ENCODE measurements at places on chromosomes 6 and 20.

DNA sequence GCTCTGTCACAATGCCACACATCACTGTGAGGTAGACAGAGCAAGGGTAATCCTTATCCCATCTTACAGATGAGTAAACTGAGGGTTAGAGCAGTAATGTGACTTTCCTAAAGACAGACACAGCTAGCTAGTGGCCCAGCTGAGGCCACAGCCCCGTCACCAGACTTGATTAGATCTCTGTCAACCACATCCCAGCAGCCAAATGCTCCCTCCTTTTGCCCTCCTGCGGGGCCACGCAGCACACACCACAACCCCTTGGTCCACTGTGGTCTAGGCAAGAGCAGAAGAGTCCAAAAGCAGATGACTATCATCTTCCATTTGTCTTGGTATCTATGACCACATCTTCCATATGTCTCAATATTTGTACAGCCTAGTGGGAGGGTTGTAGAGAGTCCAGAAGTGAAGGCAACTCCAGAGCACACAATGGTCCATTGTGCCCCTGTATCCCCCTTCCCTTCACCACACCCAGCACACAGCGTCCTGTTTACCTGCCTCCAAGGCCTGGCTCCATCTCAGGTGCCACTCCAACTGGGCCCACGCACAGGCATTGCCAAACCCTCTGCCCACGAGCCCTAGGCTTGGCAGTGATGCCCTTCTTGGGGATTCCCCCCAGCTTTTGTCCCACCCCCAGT, 47.1 kb upstream of the FOXP4 start:
- DNase-seq = no peak

GRCh38 chr6:149094934-149095351, 222.6 kb upstream of the TAB2 start:
- DNase-seq = no peak

DNA sequence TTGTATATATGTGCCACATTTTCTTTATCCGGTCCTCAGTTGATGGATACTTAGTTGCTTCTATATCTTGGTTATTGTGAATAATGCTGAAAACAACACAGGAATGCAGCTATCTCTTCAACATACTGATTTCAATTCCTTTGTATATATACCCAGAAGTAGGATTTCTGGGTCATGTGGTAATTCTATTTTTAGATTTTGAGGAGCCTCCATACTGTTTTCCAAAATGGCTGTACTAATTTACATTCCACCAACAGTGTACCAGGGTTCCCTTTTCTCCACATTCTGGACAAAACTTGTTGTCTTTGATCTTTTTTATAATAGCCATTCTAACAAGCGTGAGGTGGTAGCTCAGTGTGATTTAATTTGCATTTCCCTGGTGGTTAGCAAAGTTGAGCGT, 1.6 kb downstream of the SIRT5 start:
- DNase-seq = no peak

- DNase-seq = no peak
Measured at GRCh38 chr6:41470331-41471063, 75.7 kb upstream of the FOXP4 start.

DNA sequence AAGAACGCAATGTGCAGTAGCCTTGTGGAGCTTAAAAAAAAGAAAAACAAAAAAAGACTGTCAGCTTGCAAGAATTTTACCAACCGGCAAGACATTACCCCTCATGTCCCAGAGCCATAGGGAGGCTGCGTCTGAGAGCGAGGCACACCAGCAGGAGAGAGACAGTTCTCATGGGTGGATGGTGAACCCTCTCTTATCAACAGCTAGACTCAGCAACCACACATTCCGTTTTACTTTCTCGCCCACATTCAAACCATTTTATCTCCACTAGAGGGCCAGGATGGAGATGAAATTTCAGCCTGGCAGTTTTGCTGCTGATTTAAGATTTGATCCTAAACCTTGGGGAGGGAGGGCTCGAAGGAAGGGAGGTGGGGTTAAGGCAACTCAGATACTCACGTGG, 247.0 kb downstream of the ATXN1 start:
- DNase-seq = no peak

- no peak for DNase-seq
Measured at GRCh38 chr20:19978511-19979210, 38.5 kb upstream of the NAA20 start.

GRCh38 chr20:48837014-48837413, 9.2 kb upstream of the PREX1 start:
- no peak for DNase-seq

GRCh38 chr20:37992802-37993409, 40.4 kb downstream of the TTI1 start:
- DNase-seq = no peak

DNA sequence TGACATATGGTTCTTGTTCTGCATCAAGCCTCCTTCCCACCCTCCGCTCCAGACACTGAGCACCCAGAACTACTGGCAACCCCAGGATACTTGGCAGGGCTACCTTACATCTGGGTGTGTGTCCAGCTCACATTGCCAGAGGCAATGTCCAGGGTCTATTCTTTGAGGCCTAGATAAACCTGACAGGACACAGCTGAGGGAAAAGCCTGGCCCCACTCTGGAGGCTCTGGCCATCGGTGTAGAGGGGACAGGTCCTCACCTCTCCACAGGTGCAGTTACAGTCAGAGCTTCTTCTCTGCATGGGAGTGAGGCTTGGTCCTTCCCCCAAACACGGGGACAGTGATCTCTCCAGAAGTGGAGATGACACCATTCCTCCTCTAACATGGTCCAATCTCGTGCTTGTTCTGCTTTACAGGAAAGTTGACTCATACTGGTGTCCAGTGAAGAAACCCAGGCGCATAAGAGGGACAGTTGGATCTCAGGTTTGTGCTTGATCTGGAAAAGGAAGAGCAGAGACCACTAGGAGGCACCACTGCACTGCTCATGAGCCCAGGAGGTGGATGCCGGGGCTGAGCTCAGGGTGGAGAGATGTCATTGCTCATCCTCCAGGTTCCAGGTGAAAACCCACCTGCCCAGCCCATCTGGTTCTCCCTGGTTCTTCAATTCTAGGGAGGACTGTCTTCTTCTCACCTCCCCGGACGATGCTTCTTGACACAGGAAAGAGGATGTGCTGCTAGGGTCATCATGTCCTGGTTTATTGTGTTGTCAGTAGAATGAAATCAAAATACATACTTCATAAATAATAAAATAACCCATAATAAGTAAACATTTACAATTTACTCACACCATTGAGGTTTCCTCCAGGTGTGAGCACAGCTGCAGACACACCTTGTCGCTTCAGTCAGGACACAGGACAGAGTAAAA, 14.7 kb downstream of the HLA-F start:
- peak; percentile 64 for DNase-seq

DNA sequence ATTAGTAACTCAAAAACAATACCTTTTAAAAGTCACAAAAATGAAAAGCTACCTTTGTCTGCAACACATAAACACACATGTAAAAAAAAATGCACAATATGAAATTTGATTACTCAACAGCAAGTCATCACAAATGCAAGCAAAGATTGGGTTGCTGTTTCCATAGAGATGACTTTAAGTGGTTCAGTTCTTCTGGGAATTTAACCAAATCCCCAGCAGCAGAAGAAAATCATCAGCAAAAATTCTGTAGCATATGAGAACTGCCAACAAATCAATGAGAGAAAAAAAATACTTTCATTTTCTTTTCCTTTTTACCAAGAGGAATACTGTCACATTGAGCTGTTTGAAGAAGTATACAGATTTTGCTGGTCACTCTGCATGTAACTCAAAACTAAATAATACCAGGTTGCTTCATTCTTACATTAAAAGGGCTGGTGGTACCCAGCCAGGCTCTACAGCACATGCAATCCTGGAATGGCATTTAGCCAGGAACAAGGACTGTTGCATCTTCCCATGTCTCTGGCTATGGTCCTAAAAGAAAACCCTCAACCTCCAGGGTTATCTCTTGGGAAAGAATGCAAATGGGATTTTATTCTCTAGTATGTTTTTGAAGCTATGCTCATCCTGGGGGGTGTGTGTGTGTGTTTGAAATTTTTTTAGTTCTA, 158.3 kb downstream of the OPRM1 start:
- DNase-seq = no peak

DNA sequence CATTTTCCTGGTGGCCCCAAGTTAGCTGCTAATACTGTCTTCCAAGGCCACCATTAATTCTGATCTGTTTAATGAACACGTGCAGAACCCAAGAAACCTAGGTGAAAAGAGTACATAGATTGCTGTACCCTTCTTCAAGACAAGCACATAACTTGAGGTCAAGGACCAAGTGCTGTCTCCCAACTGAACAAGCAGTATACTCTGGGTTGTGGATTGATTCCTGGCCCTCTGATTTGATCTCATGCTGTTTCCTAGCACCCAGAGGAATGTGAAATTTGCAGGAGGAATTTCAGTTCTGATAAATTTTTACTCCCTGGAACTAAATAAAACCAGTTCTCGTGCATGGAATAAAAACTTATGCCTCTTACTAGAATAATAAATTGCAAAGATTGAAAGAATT, 75.6 kb downstream of the MTFR2 start:
- no peak for DNase-seq

DNA sequence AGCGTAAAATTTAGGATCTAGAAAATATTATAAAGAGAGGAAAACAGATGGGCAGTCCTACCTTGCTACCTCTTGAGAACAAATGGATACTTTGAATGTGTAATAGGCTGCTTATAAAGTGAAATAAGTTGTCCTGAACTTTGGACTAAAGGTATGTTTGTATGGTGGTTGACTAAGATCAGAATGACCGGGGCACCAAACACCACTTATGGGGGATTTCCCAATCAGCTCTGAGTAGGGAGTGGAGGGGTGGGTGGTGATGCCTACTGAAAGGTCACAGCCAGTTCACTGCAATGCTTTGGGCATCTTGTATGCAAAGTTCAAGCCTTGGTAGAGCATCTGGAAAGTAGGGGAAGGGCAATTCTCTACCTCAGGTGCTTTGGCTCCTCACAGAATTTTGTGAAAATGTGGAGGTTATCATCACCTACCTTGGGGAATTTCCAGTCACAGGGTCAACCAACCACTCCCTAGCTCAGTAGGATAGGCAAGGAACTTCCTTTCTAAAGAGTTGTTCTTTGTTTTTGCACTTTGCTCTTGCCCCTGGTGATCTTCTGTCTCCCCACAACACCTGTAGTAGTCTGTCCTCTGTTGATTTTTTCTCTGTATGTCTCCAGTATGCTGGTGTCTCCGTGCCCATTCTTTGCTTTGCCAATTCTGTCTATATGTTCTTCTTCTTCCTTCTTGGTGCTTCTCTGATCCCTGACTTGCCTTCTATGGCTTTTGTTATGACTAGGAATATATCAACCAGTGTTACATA, at the start of gene TRIM31:
Gene TRIM31, minus strand, starts transcription at position 88 of the 757 bp plus-strand sequence. CDS start 285 bp downstream, outside the sequence.
- no peak for DNase-seq

DNA sequence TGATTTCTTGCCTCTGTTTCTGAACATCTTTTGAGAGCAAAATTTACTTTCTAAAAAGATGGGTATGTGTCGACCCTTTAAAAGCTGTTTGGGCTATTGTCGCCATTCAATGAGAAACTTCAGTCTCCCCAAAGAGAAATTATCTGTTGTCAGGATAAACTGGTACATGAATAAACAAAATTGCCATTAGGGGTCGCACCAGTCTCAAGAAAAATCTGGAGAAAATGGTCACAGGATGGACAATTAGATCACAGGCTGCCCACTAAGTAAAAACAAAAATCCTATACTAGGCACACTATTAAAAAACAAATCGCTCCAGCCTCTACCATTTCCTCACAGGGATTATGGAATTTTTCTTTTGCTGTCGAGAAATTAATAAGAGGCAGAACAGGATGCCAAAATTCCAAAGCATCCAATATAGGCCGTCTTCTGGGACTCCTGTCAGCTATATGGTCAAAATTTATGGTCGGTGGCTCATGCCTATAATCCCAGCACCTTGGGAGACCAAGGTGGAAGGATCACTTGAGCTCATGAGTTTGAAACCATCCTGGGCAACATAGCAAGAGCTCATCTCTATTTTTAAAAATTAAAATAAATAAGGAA, 5.5 kb upstream of the HLA-E start:
- no peak for DNase-seq

- peak; percentile 8 for DNase-seq
Measured at GRCh38 chr6:168137024-168137423, 58.0 kb upstream of the FRMD1 start.

GRCh38 chr20:44442298-44443070, 33.2 kb upstream of the TTPAL start:
- DNase-seq = no peak

GRCh38 chr6:170438861-170439260, 114.2 kb downstream of the PSMB1 start:
- no peak for DNase-seq

DNA sequence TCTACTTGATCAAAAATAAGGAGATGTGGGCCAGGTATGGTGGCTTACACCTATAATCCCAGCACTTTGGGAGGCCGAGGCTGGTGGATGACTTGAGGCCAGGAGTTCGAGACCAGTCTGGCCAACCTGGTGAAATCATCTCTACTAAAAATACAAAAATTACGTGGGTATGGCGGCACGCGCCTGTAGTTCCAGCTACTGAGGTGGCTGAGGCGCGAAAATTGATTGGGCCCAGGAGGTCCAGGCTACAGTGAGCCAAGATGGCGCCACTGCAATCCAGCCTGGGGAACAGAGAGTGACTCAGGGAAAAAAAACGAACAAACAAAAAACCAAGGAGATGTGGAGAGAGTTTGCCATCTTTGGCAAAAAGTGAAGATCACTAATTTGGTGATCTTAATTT, 65.3 kb downstream of the BMP2 start:
- DNase-seq = no peak

DNA sequence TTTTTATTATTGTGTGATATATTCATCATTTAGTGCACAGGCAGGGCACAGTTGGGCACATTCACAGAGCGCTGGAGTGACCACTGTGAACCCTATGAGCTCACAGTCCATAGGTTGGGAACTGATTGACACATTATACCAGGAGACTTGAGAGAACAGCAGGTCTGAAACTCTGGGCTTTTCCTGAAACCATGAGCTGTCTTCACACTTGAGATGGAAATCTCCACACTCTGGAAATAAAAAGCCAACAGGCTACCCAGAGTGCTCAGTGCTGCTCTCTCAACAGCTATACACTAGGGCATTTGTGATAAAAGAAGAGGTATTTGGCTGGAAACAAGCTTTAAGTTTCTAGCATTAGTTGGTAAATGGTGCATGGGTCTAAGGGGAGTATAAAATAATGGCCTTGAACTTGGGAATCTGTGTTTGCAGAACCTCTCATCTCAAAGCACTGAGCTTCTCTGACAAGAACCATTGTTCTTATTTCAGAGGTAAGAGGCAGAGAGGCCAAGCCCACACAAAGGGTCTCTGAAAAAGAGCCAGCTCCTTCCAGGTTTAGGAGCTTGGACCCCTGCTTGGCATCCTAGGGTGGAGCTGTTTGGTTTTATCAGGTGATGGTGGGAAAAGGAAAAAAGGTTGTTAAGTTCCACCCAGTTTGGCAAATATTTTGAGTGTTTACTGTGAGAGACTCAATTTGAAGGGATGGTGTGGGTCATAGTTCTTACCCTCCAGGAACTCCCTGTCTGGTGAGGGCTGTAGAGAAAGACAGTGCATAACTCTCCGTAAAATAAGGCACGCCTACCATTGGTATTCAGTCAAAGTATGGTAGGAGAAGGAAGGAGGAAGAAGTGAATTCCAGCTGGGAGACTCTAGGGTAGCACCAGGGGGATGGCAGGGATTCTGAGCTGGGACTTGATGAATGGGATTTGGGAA, 14.5 kb downstream of the CHMP4B start:
- DNase-seq = no peak
